ENCODE measurements at places on chromosomes 13 and 19.

DNA sequence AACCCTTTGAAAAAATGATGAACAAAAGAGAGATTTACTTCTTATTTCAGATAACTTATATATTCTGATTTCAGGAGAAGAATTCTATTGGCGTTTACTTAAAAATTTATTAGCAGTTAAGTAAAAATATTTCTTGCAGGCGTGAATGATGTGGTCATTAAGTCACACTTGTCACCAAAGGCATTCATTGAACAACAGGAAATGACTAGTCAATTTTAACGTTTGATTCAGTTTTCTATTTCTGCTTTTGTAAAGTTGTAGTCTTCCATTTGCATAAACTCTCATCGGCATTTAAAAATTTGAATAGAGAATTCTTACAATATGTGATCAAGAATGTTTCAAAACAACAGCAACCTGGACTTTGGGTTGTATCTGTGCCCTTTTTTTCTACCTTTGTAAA is 83.4 kb downstream of the GPR12 start:
- no peak for DNase-seq

DNA sequence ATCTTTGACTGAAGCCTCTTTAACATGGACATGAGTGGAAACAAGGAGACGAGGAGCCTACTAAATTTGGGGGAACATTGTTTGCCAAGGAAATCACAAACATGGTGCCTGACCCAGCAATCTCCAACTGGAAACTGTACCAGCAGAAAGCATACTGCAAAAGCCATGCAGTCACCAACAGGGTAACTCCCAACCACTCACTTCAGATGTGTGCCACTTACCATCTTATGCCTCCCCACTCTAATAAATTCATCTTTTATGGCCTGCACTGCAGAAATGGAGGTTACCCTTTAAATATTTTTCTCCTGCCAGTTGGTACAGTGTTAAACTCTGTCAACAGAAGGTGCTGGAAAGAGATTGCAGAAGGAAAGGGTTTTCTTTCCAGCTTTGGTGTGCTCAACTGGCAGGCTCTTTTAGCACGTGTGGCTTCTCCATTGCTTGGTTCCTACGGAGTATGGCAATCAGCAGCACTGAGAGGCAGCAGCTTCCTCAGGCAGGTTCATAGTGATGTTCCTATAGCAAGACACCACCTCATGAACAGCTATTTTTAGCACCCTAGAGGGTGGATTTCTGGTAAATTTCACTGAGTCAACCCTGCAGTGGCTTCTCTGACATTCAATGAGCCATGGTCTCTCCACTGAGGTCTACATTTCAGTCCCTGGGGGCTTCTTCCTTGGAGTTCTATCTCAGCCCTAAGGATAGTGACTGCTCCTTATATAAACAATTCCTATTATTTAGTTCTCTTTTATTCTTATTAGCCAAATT is 21.4 kb downstream of the MIR17HG start:
- DNase-seq: no peak

DNA sequence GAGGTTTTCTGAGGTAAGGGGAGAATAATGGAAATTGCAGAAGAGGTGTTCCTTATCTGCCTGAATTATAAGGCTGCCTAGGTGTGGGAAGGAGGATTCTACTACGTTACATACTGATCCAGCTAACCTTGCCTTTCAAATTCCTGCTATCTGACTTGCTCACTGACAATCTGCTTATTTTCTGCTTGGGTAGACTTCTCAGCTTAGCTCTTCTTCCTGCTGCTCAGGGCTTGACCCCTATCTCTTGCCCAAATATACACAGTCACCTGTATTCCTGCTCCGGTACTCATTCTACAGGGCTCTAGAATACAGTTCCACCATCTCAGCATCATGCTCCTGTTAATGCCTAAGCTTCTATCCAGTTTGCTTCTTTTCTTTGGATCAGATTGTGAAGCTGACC is 1607.6 kb downstream of the OLFM4 start:
- DNase-seq: no peak

DNA sequence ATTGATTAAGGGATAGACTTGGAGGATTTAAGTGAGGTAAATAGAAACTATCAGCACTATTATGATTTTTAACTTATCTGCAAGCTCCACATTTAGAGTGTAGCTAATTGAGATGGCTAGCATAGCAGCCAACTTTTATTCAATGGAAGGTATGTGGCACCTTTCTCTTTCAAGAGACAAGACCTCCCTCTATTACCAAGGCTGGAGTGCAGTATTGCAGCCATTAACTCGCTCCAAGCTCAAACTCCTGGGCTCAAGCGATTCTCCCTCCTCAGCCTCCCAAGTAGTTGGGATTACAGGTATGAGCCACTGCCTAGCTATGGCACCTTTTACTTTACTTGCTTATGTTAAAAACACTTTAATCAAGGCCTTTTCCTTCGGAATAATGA is 8.2 kb downstream of the TPT1 start:
- no peak for DNase-seq

GRCh38 chr13:20713014-20713376 is 9.5 kb downstream of the IL17D start:
- no peak for DNase-seq

GRCh38 chr13:75960538-75960994 is 324.4 kb downstream of the LMO7 start:
- no peak for DNase-seq

DNA sequence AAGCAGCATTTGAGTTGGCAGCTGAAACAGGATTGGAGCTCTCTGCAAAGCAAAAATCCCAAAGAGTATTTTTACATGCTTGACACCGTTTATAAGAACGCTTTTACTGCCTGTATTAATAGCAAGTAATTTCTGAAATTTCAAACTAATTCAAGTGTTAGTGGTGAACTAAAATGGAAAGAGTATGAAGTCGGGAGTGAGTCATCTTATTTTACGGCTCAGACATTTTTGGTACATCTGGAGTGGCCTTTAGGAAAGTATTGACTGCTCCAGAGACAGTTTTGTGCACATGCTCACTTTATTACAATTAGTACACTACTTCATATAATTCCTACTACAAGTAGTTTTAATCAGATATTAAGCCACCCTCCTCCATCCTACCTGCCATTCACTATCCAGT is 167.4 kb downstream of the SLITRK6 start:
- no peak for DNase-seq

DNA sequence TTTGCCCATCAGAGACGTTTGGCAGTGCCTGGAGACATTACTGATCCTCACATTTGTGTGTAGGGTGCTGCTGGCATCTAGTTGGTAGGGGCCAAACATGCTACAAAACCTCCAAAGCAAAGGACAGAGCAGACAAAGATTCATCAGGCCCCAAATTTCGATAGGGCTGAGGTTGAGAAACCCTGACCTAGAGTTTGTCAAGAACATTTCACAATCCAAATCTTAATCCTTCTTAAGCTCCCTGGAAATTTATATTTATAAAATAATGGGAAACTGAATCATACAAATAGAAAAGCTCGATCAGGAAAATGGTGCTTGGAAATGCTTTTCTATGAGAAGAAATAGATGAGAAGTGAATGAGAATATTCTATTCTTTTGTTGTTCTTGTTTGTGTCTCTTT is 273.6 kb downstream of the DCT start:
- DNase-seq: no peak

DNA sequence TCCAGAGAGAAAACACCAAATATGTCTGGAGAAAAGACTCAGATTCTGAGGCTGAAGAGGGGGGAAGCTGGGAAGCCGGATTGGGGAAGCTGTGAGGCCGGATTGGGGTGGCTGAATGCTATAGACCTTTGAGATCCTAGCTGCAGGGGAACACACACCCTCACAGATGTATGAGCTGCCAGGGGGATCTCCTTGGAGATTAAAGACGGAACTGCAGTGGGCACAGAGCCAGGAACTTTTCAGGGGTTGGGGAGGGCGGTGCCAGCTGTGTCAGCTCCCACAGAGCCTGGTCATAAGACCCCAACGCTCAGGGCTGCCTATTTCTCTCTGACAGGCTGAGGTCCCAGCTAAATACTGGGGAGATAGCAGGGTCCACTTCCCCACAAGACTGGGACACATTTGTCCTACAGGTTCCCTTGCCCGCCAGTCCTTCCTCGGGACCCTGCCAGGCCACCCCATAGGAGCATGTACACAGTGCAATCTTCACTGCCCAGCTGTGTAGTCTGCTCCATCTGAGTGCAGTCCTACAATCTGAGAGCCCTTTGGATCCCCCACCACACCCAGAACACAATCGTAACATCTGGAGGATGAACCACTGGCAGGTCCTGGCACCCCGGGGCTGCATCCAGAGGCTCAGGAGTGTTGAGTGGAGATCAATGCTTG is 1893.9 kb downstream of the PCDH9 start:
- no peak for DNase-seq

DNA sequence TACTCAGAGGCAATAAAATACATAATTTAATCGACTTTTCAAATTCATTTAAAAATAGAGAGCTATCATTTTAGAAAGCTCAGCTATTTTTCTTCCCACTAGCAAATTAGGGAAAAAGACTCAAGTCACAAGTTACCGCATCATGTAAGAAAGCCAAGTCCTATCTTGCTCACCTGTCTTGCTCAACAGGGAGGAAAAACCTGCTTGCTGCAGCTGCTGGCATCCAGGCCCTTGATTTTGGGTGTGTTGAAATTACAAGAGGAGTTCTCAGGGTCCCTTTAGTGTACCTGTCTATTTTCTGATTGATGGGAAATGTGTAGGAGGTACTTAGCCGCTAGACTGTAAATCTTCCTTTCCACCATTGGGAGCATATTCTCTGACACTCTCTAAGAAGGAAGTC is 22.2 kb downstream of the SLC10A2 start:
- DNase-seq: no peak

GRCh38 chr13:44407891-44408290 is 34.3 kb downstream of the SERP2 start:
- DNase-seq: no peak

- DNase-seq: no peak
These were observed 14.1 kb downstream of the PNPLA6 start for GRCh38 chr19:7549429-7550148.

DNA sequence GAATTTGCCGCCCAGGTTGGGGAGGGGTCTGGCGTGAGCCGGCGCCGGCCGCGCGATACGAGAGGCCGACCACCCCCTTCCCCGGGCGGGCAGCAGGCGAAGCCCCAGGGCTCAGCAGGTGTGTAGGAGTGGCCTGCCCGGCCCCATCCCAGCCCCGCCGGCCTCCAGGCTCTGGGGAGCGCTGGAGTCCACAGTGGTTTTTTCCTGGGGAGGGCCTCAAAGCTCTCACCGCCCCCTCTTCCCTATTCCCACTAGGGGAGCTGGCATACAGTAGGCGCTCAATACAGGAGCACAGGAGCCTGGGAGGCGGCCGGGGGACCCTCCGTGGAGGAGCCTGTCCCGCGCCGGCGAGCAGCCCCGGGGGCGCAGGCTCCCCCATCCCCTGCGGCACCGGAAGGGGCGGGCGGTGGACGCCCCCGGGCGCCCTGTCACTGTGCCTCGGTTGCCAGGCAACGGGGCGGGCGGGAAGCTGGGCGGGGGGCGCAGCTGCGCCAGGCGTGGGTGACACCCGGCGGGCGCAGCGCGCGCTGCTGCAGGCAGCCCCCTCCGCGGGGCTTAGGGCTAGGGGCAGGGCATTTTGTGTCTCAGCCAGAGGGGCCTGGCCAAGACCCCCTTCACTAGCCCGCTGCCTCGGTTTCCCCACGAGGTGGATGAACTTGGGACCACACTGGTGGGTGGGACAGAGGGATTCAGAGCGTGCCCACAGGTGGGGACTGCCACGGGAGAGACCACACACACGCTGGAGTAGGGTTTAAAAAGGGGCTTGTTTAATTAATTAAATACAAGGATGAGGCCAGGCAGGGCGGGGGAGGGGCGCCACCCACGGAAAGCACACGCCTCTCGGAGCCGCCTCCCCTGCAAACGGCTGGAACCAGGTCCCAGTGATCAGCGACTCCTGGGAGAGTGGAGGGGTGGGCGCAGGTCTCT is 3.6 kb upstream of the REXO1 start:
- no peak for DNase-seq

- DNase-seq: no peak
These were observed 429.3 kb downstream of the DIAPH3 start for GRCh38 chr13:59734393-59734792.

DNA sequence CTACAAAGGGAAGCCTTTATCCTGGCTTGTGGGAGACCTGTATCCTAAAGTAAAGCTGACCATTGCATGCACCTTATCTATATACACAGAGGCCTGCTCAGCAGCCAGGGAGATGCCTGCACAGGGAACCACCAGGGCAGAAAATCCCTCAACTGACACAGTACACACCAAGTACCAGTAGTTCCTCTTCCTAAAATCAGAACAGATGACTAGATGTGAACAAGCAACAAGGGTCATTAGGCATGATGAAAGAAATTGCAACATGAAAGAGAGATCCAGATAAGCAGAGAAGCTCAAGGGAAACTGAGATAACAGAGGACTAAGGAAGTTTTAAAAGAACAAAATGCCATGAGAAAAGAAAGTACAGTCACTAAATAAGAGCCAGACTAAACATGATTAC is 39.7 kb upstream of the SLC7A9 start:
- no peak for DNase-seq

DNA sequence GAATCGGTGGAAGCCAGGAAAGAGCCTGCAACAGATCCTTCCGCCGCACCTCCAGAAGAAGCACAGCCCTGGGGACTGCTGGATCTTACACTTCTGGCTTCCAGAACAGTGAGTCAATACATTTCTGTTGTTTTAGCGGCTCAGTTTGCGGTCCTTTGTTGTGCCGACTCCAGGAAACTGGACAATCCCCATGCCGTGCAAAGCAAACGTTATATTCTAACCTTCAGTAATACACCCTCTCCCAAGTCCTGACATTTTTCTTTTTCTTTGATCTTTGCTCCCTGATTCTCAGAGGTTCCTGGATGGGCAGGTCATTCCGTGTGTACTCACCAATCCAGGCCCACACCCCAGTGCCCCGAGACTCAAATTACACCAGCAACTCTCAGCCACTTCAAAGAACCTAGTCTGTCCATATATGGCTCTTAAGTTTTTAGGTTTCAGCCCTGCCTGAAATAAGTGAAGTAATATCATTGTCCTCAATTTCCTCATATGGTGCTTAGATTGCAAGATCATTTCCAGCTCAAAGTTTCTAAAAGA is 387.1 kb upstream of the SGCG start:
- DNase-seq: no peak

GRCh38 chr19:38264486-38265212 is at the start of gene SPINT2:
SPINT2 (plus strand) TSS chr19:38264573; CDS start chr19:38264893, 320 bp downstream.
- peak; percentile 96 for DNase-seq

DNA sequence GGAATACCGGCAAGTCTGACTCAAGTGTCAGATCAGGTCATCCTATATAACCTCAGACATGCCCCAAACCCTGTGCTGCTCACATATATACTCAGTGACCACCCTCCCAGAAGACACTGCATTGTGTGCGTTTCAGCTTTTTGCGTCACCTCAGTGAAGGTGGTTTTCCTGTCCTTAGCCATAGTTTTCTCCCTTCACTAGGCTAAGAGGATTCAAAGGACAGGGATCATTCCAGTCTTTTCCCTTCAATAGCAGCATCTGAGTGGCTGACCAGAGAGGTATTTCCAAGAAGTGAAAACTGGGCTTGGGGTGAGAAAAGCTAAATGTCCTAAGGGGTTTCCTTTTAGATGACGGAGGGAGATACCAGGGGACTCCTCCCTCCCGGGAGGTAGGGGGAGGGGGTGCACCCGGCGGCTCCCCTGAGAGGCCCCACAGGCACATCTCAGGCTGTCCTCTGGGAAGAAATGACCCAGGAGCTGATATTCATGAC is 12.7 kb upstream of the OR10H1 start:
- no peak for DNase-seq
